ENCODE measurements at places on chromosomes 3 and 15.

- no peak for DNase-seq
Observed at GRCh38 chr3:24589513-24589851, 94.8 kb upstream of the THRB start.

DNA sequence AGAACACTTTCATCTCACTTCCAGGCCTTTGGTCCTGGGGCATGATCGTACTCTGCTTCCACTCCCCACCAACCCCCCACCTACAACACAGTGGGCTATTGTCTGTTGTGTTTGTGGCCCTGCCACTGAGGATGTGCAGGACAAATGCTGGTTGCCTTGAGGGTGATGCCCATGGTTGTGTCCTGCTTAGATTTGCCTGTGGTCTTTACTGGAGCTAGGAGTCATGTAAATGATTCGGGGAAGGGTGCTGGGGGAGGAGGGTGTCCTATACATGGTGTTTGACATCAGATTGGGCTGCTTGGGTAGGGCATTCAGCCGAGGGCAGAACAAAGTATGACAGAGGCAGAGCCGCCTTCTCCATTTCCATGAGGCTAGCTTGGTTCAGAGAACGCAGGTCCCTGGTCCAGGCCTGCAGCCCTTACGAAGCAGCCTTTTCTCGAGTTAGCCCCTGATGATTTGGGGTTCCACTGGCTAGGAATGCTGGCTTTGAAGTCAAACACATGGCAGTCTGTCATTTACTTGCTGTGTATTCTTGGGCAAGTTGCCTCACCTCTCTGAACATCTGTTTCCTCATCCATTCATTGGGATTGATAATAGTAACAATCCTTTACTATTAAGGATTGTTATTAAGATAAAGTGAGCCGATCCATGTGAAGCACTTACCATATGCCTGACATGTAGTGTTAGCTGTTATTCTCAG, 6.9 kb downstream of the CORO2B start:
- DNase-seq, result no peak

GRCh38 chr15:92100301-92100700, 246.8 kb downstream of the SLCO3A1 start:
- DNase-seq, result no peak

DNA sequence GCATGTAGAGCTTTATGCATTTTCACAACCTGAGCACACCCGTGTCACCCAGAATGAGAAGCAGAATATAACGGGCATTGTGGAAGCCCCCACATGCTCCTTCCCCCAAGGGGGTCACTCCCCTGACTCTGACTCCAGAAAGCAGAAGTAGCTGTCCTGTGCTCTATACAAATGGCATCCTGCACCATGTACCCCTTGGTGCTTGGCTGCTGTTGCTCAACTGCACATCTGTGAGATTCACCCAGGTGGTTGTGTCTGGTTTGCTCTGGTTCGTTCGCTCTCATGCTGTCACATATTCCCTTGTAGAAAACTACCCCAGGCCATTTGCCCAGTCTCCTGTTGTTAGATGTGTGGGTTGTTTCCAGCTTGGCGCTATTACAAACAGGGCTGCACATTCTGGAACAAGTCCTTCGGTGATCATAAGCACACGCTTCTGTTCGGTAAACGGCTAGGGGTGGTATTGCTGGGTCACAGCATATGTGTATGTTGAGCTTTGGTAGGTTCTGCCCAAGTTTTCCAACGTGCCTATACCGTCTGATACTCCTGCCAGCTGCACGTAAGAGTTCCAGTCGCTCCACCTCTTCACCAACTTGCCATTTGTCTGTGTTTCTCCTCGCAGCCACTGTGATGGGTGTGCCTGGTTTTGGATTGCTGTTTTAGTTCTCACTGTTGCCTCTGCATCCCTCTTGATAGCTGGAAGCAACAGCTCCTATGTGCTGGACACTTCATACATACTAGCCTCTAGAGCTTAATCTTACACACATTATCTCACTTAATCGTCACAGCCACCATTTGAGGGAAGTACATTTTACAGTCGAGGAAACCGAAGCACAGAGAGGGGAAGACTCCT, 65.4 kb upstream of the SLC6A6 start:
- no peak for DNase-seq

DNA sequence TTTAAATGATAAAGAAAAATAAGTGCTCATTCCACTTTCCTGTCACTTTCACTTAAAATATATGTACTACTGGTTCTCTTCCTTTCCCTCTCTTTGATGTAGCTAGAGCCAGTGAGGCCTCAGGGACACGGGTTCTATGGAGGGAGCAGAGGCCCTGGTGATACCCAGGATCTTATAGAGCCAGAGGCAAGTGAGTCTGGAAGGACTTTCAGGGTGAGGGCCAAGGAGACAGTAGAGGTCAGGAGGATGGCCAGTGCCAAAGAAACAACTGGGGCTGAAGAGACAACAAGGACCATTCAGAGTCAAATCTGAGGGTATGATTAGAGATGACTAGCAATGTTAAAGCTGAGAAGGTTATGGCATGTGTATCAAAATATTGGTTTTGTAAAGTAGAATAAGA, 124.1 kb upstream of the GOLGA6L6 start:
- DNase-seq, result no peak

- no peak for DNase-seq
Observed at GRCh38 chr15:60363903-60364611, 33.7 kb downstream of the ANXA2 start.

- no peak for DNase-seq
Observed at GRCh38 chr3:31196881-31197364, 302.5 kb upstream of the GADL1 start.

DNA sequence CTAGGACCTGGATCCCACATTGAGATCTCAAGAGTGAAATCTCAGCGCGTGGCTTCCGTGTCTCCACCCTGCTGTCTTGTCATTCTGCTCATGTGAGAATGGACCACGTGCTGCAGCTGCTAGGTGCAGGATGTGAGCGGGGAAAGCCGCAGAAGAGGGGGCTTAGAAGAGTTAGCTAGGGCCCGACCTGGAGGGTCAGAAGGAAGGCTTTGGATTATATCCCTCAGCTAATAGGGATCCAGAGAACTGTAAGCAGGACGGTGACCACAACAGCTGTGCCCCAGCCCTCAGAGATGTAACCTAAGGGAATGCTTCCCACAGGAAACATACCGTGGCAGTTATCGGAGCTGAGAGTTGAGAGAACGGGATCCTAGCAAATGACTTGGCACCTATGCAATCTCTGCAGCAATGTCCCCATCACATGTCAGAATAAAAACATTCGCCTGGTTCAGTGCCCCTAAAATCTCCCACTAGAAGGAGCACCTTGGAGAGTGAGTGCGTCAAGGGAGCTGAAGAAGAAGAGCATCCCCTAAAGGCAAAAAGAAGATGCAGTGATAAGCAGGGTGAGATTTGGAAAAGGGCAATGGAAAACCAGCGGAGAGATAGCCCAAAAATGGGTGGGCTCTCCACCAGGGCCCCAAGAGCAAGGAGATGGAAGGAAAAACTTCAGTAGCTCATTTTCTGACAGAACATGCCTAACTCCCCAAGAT, 76.9 kb upstream of the ST8SIA2 start:
- DNase-seq, result no peak

DNA sequence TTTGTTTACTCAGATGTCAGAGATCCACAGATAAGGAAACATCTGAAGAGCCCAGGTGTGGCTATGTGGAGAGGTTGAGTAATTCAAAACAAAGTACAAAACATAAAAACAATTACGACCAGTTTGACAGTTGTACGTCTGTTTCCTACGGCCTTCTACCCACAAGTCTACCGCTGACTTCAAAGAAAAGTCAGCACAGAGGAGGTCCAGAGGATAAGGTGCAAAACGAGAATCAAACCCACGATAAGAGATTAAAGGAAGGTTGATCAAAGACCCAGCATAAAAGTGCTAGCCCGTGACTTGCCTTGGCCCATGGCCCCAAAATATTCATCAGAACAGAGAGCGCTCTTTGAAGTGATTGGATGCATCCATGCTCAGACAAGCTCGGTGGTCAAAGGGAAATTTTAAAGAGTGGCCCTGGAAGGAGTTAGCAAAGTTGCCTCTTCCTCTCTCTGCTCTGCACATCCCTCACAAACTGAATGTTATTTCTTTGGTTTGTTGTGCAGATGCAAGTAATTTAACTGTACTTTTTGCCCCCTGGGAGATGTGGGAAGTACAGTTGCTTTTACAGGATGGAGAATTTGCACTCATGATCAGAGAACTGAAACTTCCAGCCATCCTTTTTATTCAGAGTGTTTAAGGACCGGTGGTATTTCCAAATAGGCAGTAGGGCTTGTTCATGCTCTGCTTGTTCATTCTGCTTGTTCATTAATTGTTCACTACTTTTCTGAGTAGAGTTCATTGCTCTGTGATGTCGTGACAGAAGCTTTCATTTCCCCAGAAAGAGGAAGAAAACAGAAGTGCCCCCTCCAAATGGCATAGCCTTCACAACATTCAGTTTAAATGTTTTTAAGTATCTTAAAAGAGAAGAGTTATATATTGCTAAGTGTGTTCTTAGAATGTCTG, 31.1 kb downstream of the MME start:
- no peak for DNase-seq

DNA sequence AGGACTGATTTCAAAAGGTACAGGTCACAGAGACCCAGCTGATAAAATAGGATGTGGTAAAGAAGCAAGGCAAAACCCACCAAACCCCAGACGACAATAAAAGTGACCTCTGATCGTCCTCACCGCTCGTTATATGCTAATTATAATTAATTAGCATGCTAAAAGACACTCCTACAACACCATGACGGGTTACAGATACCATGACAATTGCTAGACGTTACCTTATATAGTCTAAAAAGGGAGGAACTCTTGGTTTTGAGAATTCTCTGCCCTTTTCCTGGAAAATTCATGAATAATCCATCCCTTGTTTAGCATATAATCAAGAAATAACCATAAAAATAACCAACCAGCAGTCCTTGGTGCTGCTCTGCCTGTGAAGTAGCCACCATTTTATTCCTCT, 74.7 kb upstream of the MB21D2 start:
- DNase-seq, result no peak

GRCh38 chr15:75065851-75066509, 42.6 kb downstream of the PPCDC start:
- no peak for DNase-seq

DNA sequence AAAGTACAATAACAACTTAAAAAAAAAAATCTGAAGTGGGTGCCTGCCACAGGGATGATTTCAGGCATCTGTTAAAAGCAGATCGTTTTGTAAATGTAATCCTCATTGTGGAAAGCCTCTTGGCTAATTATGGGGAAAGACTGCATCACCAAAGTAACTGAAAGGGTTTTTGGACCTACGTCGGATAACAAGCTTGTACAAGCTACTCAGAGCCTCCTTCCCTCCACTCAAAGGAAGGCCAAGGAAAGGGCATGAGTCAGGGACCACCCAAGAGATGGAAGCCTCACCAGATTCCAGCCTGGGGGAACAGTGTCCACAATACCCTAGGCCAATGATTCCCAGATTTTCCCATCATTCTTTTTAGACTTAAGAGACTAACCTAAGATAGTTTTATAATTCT, 84.3 kb downstream of the ATP1B3 start:
- no peak for DNase-seq

DNA sequence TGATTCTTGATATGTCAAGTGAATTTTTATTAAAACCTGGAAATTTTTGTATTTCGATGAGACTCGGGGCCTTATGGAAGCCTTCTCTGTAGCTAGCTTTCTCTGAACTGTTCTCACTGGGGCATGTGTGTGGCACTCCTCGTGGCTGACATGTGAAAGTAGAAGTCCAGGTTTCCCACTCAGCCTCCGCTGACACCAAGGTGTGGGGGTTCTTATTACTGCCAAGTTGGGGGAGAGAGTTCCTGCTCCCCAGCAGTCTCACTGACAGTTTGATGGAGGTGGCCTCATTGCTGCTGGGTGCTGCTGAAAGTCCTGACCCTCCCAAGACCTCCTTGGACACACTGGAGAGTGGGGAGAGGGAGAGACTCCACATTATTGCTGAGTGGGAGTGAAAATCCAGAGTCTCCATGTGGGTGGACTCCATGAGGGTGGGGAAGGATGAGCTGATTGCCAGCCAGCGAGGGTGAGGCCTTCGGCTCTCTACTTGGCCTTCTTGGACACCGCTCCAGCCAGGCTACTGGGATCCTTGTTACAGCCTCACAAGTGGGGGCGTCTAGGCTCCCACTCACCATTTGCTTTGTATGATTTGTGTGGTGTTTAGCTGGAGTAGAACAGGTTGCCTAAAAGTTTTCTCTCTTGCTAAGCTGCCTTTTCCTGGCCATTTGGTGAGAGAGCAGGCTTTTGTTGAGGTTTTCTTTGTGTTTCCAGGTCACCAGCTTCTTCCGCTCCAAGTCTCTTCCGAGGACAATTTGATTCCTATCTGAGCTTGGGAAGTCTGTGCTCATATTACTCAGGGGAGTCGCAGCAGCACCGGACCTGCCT, 64.1 kb downstream of the LSM3 start:
- DNase-seq, result no peak

DNA sequence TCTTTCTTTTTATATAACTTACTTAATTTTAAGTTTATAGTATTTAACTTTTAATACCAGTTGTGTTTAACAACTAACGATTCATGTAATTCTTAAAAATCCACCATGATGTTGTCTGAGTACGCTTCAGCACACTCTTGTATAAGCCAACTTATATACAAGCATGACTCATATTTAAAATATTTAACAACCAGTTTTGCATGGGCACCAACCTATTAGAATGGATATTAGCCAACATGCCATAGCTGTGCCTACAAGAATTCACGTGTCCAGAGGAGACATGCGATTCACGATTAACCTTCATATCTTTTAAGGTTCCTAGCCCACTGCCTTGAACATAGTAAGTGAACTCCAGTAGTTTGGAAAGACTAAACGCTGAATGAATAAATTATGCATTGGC, 1023.2 kb downstream of the TBL1XR1 start:
- DNase-seq, result no peak

GRCh38 chr15:40594429-40594836, 384 bp downstream of the KNL1 start:
- no peak for DNase-seq

DNA sequence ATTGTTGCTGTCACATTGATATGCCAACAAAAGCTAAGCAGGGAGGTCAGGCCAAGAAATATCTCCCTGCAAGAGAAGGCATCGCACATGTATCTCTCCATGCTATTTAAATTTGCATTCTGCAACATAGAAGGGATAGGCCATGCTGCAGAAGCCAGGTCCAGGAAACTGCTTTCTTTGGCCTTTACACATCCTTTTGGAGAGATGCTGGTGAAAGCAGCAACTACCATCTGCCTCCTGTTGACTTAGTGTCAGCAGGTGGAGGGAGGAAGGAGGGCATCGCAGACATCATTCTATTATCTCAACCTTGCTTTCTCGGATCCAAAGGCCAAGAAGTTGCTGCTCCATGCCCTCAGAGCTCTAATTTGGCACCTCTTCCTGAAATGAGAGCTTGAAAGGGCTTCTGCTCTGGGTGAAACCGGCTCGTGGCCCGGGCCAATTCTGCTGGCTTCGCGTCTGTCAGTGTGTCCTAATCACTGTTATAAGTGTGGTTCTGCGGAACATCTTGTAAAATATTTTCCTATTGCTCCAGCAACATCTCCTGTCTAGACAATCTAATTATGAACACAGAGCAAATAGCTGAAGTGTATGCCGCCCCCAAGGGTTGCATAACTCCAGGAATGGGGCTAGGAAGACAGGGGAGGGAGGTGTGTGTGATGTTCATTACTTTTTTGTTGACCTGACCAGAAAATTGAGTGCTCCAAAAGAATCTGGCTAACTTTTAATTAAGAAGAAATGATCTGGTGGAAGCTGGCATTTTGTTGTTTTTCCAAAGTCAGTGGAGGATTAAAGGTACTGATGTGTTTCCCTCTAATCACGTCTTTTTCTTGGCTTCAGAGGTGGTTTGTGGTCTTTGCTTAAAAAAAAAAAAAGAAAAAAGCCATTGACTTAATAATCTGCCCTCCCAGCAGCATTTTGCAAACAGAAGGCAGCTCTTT, 89.1 kb downstream of the TPRG1 start:
- DNase-seq, result no peak

- DNase-seq, result no peak
Observed at GRCh38 chr3:168850109-168850508, 754.4 kb upstream of the GOLIM4 start.
